ENCODE measurements at places on chromosomes 12 and 14.

DNA sequence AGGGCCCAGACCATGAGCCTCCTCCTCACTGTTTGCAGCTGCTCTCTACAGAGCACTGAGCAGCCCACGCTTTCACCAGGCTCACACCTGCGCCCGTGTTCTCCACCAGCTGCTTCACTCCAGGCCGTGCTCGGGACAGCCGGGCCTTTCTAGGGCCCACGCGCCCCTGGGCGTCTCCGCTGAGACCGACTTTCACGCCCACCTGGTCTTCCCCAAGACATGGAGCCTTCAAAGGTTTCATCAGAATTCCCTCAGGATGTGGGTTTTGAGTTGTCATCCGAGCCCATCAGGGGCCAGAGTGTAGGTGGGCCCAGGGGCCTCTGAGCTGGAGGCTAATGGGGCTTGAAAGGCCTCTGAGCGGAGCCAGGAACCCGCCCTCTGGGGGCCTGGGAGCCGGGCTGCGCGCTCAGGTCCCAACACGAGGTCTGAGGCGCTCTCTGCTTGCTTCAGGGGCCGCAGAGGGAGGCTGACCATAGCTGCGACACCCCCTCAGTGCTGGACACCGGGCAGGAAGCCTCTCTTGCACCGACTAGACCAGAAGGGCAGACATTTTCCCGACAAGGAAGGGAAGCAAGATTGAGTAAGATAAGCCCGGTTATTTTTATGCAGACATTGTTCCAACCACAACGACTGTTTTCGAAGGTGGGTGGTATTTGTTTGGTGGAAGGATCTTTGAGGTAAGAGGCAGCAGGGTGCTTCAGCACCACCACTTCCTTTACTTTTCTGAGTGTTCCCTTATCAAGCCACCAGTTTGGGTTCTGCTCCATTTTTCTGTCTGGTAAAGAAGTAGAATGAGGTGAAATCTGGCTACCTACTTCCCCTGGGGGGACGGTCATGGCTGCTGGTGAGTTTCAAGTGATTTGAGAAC, 125.0 kb upstream of the FUT8 start:
- DNase-seq, result no peak

- DNase-seq, result no peak
These were observed 9.4 kb downstream of the DUSP16 start for GRCh38 chr12:12553208-12553785.

DNA sequence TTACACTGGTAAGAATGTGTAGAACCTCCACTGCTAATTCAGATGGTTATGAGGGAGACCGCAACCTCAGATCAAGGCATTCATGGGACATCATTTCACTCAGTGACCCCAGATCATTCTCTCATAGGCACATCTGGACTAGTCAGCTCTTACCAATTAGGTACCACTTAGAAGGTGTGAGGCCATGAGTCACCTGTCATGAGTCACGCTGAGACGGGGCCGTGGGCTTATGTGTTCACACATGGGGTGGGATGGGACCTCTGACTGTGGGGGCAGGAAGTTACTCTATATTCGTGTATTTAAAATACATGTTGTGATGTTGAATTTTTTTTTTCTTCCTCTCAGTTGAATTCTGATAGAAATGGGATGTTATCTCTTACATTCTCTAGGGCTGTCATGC, 55.9 kb downstream of the CCDC92 start:
- DNase-seq, result no peak

GRCh38 chr12:54358191-54358944, 5.9 kb downstream of the GPR84 start:
- peak; percentile 32 for DNase-seq

DNA sequence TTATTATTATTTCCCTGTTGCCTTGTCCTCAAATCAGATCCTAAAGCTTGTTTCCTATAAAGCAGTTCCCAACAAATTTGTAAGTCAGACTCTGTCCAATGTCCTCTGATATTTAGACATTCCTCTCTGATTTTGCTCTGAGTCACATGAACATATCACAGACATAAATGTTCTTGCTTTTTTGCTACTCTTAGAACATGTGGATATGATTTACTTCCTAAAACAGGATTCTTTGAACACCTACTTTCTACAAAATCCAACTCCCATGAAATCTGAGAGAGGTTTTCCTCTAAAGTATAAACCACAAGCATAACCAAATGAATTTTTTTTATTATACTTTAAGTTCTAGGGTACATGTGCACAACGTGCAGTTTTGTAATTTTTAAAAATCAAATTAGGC, 181.3 kb upstream of the SLC38A2 start:
- DNase-seq, result no peak

All from NCI-H526 treated with DMSO at 0.1 percent for 48 hours (cell line).